ELF-1 (cell line): ENCODE measurements at places on chromosomes 13 and 19.
A peak's percentile ranks its signal among the peaks of the same experiment; 100 is the strongest.

DNA sequence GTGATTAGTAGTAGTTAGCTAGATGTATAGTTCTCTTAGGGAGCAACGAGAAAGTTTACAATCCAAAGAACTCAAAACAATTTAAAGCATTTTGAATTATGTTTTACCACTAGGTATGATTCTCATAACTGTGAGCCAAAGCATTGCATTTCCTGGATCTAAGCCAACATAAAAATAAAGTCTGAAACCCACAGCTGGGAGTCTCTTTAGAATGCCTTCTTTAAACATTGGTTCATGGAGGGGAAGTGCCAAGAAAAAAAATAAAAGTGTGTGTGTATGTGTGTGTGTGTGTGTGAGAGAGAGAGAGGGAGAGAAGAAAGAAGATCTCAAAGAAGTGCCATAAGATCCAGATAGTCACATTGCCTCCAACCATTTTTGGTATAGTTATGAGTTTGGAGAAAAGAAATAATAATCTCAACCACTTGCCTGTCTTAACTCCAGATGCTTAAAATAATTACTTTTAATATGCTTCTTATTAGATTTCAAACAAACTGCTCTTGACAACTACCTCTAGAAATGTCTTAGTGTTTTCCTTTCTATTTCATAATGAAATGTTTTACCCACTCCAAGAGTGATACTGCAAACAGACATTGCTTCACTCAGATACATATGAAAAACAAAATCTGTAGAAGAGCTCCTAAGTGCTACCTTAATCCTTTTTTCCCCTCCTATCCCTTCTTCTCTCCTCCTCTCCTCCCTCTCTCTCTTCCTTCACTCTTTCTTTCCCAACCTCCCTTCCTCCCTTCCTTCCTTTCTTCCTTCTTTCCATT lies 554.1 kb downstream of the KCTD12 start:
- DNase-seq, result no peak

DNA sequence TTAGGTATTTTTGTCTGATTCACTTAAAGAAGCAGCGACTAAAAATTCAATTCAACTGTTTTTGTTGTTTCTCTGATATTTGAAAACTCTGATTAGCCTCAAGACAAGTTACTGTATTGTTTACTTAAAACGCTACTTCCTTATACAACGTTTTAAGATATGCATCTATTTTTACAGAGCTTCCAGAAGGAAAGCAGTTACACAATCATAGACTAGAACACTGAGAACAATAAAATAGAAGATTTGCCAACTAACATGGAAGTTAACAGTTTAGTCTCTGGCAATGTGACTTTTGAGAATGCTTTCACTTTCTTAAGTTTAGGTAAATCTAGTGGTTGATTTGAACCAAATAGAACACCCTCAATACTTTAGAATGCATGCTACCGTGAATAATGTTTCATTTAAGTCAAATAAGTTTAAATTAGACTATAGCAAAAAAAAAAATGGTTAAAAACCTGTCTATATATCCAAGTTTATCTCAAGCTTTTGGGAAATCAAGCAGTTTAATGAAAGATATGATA lies 614.8 kb downstream of the DACH1 start:
- no peak for DNase-seq

DNA sequence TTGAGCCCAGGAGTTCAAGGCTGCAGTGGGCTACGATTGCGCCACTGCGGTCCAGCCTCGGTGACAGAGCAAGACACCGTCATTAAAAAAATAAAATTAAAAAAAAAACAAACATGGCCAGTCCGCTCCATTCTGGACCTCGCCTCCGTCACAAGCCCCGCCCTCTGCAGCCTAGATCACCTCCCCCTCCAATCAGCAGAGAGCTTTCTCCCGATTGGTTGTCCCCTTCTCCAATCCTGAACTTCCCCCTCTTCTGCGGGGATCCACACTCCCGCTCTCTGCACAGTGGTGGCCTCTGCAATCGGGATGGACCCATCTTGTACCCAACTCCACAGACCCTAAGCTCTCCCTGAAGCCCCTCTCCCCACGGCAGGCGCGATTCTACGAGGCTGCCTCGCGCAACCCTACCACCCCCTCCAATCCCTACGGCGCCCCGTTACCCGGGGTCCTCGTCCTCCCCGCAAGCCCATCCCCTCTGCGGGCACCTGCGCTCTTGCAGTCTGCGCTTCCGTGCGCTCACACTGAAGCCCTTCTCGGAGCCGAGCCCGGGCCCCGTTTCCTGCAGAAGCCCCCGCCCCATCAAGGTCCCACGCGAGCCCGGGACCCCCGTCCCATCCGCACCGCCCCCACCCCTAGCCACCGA lies 540 bp downstream of the TMEM160 start:
- DNase-seq, result peak; percentile 92

GRCh38 chr13:40398065-40398464 lies 268.4 kb downstream of the FOXO1 start:
- DNase-seq, result no peak

GRCh38 chr19:49746206-49746958 lies 16.7 kb downstream of the TSKS start:
- DNase-seq, result peak; percentile 99

DNA sequence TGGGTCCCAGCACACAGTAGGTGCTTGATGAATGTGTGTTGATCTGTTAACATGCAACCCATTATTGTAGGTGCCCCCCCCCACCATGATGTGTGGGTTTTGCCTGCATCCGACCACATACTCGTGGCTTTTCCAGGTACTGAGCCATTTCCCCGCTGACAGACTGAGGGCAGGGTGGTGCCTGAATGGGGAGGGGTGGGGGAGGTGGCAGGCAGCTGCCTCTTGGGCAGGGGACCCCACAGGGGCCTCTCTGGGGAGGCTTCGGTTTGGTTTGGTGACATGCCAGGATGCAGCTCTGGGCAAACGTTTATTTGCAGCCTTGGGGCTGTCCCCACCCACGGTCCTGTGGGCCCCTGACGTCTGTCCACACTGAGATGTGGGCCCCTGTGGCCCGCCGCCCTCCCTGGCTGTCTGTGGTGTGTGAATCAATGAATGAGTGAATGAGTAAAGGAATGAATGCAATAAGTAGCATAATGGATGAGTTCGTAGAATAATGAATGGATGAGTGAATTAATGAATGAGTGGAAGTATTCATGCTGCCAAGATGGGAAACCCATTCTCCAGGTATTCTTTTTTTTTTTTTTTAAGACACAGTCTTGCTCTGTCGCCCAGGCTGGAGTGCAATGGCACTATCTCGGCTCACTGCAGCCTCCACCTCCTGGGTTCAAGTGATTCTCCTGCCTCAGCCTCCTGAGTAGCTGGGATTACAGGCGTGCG lies 9.0 kb upstream of the JUND start:
- DNase-seq, result no peak

GRCh38 chr13:54647275-54647674 lies 1618.7 kb downstream of the OLFM4 start:
- no peak for DNase-seq

GRCh38 chr13:111505175-111505777 lies 184.8 kb downstream of the TEX29 start:
- DNase-seq, result peak; percentile 84

DNA sequence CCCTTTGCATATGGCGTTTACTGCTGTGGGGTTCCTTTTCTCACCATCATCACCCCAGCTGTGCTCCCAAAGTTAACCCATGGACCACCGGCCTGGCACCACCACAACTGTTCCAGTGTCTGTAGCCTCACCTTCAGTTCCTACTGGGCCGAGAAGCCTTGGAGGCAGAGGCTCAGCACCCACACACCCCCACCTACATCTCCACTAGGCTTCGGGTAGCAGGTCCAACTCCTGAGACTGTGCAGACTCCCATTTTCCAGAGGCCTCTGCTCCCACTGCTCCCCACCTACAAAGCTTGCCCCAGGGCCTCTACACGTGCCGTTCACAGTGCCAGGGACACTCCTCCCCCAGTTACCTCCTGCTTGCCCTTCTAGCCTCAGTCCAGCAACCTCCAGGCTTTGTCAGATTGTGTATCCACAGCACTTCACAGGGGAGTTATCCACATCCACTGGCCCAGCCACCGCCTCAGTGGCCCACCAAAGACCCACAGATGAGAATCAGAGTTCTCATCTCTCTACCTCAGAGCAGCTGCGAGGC lies 14.1 kb downstream of the SLC27A5 start:
- no peak for DNase-seq

- DNase-seq, result peak; percentile 8
Observed at GRCh38 chr13:81140675-81141074, 799.7 kb upstream of the SPRY2 start.

DNA sequence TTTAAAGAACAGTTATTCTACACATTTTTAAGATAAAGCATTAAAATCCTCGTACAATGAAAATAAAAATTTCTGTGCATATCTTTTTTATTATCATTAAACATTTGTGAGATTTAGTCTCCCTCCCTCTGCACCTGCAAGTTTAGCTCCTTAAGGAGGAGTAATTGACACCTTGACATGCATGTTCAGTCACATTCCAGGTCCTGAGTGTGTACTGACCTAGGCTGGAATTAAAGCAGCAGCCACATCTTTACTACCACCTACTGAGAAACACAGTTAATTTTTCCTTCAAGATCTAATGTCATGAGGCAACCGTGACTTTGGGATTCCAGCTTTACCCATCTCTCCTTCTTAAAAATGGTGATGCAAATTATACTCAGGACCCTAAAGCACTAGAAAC lies 123.1 kb upstream of the FREM2 start:
- no peak for DNase-seq

GRCh38 chr13:44976196-44976595 lies 13.1 kb downstream of the NUFIP1 start:
- no peak for DNase-seq

GRCh38 chr13:24306632-24307031 lies 2.7 kb upstream of the C1QTNF9 start:
- no peak for DNase-seq

GRCh38 chr19:35052599-35053190 lies 11.2 kb downstream of the HPN start:
- no peak for DNase-seq

DNA sequence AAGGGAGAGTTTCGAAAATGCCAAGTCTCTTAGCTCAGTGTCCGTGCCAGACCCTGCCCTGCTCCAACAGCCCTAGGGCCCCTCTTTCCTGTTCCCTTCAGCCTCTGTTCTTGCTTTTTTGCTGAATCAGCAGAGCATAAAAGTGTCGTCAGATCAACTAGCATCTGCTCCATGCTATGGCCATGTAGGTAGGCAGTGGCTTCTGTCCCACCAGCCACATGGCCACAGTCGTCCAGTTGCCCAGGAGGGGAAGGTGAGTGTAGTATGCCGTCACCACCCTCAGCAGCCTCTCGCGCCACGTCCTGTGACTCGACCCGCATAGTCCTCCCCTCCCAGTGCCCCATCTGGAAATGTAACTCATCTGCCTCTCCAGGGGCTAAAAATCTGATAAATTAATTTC lies 50.9 kb upstream of the ATP11A start:
- no peak for DNase-seq

DNA sequence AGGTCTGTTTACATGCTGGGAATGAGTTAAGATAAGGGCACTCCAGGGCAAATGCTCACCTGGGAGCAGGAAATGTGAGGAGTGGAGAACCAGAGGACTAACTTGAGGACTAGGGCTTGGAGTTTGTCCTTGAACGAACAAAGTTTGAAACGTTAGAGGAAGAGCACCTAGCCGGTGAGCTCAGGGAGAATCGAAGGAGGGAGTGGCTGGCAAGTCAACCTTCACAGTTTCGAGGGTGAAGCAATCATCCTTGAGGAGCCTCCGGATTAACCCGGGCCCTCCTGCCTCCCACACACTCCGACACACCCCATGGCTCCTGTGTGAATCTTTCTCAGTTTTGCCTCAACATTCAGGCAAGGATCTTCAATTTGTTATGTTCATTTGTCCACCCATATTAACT lies 58.6 kb downstream of the LMO7 start:
- no peak for DNase-seq

GRCh38 chr19:31970027-31970461 lies 375.4 kb upstream of the ZNF507 start:
- DNase-seq, result no peak

GRCh38 chr19:55553217-55554182 lies 8.2 kb upstream of the SBK3 start:
- no peak for DNase-seq

- DNase-seq, result no peak
Observed at GRCh38 chr13:93646245-93646644, 419.6 kb downstream of the GPC6 start.
